SK-MEL-5 (cell line): ENCODE measurements at places on chromosomes 12 and 14. TPM values are rescaled to one million over a fixed set of nuclear protein-coding genes. Genes with fewer than 3 reads are reported as not detected.

DNA sequence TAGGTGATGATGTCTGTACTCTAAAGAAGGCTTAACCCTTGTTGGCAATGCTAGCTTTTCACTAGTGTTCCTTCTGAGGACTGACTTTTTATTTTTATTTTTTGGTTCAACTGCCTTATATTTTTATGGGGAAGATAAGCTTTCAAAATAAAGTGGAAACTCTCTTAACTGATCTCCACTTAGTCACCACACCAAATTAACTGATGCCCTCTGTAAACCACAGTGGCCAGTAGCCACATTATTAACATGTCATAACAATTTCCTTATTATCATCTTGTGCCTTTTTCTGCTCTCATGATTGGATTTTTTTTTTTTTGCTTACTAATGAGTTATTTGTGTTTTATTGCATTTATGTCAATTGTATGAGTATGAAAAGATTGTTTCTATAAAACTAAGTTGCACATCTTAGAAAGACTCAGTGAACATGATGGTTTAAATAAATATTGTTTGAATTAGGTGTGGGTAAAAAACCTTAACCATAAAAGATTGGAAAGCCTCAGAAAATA is 56.9 kb downstream of the SCFD1 start:
- DNase-seq: no peak

DNA sequence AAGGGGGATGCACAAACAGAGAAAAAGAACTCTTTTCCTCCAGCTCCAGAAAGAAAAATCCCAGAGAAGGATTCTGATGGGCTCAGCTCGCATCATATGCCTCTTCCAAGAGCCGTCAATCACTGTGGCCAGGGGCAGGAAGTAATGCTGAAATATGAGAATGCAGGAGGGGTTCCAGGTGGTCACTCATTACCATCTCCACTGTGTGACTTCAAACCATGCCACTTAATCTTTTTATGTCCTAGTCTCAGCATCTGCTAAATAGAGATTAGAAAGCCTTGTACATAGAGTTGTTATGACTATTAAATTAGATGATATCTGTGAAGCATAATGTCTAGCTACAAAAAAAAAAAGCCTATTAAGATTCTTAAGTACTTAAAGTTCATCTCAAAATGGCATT is 65.6 kb upstream of the FICD start:
- DNase-seq: no peak

Gene TCL1B
- not detected in 2 replicates for total RNA-seq

GRCh38 chr14:83260751-83261150 is 1727.1 kb upstream of the SEL1L start:
- DNase-seq: no peak

DNA sequence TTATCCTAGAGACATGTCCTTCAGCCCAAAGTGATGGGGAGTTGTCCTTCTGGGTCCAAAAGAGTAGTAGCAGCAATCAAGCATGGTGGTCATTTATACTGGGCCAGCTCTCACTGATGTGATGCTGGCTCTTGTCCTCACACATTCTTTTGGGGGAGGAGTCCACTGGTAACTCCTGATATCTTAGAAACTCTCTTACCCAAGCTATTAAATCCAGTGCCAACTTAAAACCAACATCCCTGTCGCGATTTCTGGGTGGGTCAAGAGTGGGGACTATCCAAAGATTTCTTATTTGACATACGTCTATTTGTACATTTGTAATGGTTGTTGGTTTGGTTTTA is 24.6 kb downstream of the DDX47 start:
- DNase-seq: no peak

GRCh38 chr12:24553259-24553658 is 395.6 kb downstream of the BCAT1 start:
- DNase-seq: no peak

GRCh38 chr12:20280515-20280914 is 87.8 kb upstream of the PDE3A start:
- no peak for DNase-seq

DNA sequence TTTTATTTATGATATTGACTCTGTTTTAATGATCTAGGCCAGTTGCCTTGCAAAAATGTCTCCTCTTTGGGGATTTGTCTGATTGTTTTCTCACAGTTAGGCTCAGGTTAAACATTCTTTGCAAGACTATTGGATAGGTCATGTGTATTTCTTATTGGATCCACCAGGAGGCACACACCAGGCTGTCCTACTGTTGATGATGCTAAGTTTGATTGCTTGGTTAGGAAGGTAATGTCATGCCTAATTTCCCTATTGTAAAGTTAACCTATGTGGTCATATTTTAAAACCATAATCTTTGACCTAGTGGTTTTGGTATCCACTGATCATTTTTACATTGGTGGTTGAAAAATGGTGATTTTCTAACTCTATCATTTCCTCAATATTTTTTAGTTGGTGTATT is 137.1 kb downstream of the BRMS1L start:
- DNase-seq: peak; percentile 58

DNA sequence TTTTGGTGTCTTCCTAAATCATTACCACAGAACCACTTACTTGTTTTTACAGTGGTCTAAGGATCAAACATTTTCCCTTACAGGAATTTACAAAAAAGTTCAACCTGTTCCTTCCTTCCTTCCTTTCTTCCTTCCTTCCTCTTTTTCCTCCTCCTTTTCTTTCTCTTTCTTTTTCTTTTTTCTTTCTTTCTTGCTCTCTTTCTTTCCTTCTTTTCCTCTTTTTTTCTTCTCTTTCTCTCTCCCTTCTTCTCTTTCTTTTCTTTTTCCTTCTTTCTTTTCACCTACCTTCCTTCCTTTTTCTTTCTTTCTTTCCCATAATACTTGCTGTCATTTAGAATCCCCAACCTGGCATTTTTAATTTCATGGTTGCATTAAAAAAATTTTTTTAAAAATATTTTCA is 59.2 kb upstream of the PPP4R3A start:
- DNase-seq: no peak

- no peak for DNase-seq
Measured at GRCh38 chr12:14993117-14993516, 20.3 kb downstream of the PDE6H start.

Gene IQSEC3
- total RNA-seq: not detected in 2 replicates

DNA sequence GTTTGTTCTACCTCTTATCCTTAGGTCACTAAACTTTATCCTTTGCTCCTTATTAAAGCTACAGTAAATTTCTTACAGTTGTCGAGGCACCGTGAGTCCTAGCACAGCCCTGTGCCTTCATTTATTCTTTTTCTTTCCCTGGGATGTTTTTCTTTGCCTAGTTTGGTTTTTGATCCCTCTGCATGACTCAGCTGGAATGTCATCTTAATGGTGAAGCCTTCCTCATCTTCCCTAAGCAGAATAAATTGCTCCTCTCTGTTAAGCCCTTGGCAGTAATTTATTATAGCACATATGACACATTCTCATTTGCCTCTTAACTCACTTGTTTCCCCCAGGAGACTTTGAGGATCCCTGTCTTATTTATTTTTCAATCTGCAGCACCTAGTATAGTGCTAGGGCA is 16.6 kb downstream of the ACTR10 start:
- no peak for DNase-seq

DNA sequence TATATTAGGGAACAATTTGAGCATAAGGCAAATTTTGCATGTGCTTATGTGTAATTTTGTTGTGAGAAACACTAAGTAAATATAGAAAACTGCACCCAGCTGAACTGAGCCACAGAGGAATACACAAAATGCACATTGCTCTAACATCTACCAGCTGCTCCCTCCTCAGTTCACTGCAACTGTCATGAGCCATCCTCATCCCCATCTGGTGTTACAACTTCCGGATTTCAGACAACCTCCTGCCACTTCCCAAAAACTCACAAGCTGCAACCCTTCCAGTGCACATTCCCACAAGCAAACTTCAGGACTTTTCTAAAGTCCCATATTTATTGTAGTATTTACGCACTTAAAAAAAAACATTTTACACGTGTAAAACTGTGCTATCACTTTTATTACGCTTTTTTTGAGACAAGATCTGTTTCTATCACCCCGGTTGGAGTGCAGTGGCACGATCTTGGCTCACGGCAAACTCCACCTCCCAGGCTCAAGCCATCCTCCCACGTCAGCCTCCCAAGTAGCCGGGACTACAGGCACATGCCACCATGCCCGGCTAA is 169.1 kb upstream of the TBX3 start:
- no peak for DNase-seq

Gene MIA2
- total RNA-seq: 16.9 and 17.9 TPM in 2 replicates

DNA sequence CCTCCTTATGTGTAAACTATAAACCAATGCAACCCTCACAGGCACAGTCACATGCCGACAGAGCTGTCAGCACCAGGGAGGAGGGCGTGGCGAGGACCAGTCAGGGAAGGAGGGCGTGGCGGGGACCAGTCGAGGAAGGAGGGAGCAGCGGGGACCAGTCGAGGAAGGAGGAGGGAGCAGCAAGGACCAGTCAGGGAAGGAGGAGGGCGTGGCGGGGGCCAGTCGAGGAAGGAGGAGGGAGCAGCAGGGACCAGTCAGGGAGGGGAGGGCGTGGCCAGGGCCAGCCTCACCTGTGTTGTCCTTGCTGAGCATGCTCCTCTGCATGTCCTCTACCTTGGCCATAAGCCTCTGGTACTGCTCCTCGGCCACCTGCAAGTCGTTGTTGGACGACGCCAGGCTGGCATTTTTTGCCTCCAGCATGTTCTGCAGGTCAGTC is 24.2 kb downstream of the GOLGA3 start:
- no peak for DNase-seq

DNA sequence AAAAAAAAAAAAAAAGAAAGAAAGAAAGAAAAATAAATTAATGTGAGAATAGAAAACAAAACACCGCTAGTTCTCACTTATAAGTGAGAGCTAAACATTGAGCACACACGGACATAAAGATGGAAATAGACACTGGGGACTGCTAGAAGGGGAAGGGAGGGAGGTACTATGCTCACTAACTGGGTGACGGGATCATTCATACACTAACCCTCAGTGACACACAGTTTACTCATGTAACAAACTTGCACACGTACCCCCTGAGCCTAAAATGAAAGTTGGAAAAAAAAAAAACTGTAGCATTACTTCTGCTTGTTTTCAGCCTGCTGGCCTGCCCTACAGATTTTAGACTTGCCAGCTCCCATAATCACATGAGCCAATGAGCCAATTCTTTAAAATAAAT is 10.5 kb upstream of the PRMT5 start:
- no peak for DNase-seq

Gene DCN
- 30.7 and 40.0 TPM in 2 replicates for total RNA-seq

DNA sequence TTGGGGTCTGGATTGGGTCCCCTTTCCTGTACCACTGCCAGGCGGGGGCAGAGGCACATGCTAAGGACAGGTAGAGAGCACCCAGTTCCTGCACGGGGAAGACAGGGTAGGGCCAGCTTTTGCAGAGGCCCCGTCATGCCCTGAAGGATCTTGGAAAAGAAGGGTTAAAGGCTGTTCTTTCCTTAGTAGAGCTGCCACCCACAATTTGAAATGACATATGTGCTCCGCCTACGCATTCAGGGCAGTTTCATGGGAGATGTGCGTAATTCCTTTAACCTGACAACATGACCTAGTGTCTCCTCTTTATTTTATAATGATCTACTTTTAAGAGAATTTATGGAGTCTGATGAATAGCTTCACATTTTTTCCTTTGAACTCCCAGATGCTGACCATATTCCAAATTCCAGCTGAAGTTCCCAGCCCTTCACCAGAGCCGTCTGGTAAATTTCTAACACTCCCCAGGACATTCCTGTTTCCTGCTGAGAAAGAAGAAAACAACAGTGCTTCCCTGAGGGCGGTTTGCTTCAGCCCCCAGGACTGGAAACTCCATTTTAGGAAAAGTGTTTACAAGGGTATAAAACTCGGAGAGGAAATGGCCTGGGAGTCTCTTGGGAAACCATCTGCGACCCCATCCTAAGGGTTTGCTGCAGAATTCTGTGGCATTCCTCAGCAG is 58.9 kb upstream of the PLEKHG3 start:
- no peak for DNase-seq

Gene PAX9
- total RNA-seq: 1.9 and 2.1 TPM in 2 replicates

DNA sequence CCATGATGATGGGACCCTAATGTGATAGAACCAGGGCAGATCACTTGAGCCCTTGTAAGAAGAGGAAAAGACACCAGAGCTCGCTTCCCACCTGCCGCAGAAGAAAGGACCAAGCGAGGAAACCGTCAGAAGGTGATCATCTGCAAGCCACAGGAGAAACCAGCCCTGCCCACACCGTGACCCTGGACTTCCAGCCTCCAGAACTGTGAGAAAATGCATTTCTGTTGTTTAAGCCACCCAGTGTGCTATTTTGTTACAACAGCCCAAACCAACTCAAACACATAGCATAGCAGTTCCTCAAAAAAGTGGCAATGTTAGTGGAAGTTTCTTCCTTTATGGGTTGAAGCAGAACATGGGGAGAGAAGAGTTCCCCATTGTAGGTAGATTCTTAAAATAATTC is 107.9 kb upstream of the BCL2L14 start:
- no peak for DNase-seq

Gene LTBR
- 127 and 128 TPM in 2 replicates for total RNA-seq

- DNase-seq: no peak
Measured at GRCh38 chr12:63093711-63094110, 57.3 kb downstream of the AVPR1A start.

Gene MMP14
- 138 and 143 TPM in 2 replicates for total RNA-seq

GRCh38 chr14:72685456-72685855 is 208.4 kb downstream of the DPF3 start:
- no peak for DNase-seq

GRCh38 chr12:89225808-89226411 is 126.4 kb downstream of the DUSP6 start:
- DNase-seq: peak; percentile 46

Gene REM2
- not detected in 2 replicates for total RNA-seq

GRCh38 chr14:93752980-93753561 is 35.2 kb downstream of the PRIMA1 start:
- peak; percentile 50 for DNase-seq

Gene TOMM20L
- total RNA-seq: not detected in 2 replicates

DNA sequence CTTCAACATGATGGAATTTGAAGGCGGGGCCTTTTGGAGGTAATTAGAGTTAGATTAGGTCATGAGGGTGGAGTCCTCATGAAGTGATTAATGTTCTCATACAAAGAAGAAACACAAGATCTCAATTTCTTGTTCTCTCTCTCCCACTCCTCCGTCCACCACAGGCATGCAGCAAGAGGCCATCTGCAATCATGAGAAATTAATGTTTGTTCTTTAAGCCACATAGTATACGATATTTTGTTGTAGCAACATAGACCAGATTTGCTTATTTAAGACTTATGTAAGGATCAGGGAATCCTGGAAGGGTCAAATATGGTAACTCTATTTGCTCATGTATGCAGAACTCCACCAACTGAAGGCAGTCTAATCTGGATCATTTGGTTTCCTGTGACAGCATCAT is 429.0 kb downstream of the LRIG3 start:
- DNase-seq: no peak

Gene SLCO1A2
- total RNA-seq: not detected in 2 replicates

DNA sequence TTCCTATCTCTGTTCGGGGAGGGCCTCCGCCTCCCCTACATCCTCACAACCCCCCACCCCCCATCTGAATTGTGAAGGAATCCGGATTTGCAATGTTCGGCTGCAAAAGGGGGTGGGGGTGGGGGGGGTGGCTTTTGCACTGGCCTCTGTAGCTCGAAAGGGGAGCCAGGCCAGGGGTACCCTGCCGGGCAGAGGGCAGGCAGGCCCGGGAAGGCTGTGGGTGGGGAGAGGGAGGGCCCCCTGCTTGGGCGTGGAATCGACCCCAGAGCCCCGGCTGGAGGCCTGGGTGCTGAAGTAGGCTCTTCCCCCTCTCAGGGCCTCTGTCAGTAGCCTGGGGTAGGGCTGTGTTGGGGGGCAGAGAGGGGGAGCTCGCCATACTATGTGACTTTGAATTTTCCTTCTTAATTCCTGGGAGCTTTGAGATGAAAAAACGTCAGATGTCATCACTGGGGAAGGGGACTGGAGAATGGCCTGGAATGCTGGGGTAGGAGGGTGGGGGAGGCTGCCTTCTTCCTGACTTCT is 1.1 kb downstream of the LRP1 start:
- DNase-seq: no peak

Gene CCT2
- total RNA-seq: 474 and 489 TPM in 2 replicates

- no peak for DNase-seq
Measured at GRCh38 chr14:69324341-69324931, 64.5 kb downstream of the GALNT16 start.

Gene KRT73
- not detected in 2 replicates for total RNA-seq
